ENCODE measurements at places on chromosomes 6 and 20. TPM values are rescaled to one million over a fixed set of nuclear protein-coding genes. Genes with fewer than 3 reads are reported as not detected.

Gene RUNX2
- 7.4 TPM for total RNA-seq

Gene SMIM29
- 38.7 TPM for total RNA-seq

Gene ZNF311
- total RNA-seq: 0.22 TPM

DNA sequence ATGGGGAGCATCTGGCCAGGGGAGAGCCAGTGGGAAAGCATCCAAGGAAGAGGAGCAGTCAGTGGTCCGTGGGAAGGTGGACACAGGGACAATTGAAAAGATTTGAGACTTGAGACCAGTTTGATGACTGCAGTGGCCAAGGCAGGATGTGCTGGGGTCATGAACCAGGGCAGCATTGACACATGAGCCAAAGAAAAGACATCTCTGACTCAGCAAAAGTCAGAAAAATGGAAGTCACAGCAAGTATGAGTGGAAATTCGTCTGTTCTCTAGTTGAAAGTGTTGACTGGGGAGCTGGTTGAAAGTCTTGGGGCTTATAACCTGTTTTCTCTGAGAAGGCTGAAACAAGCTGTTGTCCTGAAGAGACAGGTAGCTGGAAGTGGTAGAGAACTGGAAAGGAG is 31.3 kb downstream of the RAB22A start:
- H3K36me3 ChIP-seq: peaks cover 50% of the 10 kb centered on the region
- peak overlapping the region; percentile 85 for H3K27ac ChIP-seq
- peak; percentile 5 for DNase-seq
- H3K4me1 ChIP-seq: peaks cover 71% of the 10 kb centered on the region
- H3K27me3 ChIP-seq: no peaks in the 10 kb centered on the region
- H3K4me3 ChIP-seq: peak overlapping the region; percentile 57

- no peak overlapping the region for H3K4me3 ChIP-seq
- DNase-seq: peak; percentile 4
- no peaks in the 10 kb centered on the region for H3K36me3 ChIP-seq
- peaks cover 63% of the 10 kb centered on the region for H3K27me3 ChIP-seq
These were observed 35.7 kb downstream of the KCNB1 start for GRCh38 chr20:49446808-49447207.

GRCh38 chr20:32828029-32828680 is 8.4 kb downstream of the MAPRE1 start:
- peaks cover 26% of the 10 kb centered on the region for H3K36me3 ChIP-seq
- no peak for DNase-seq
- peak overlapping the region; percentile 39 for H3K4me3 ChIP-seq
- H3K4me1 ChIP-seq: peaks cover 50% of the 10 kb centered on the region

- peaks cover 22% of the 10 kb centered on the region for H3K36me3 ChIP-seq
- no peak overlapping the region for H3K4me3 ChIP-seq
- H3K4me1 ChIP-seq: peaks cover 27% of the 10 kb centered on the region
- no peak for DNase-seq
- no peak overlapping the region for H3K27ac ChIP-seq
These were observed 24.8 kb downstream of the E2F3 start for GRCh38 chr6:20426177-20427082.

GRCh38 chr6:138037009-138037504 is 70.2 kb downstream of the PERP start:
- H3K4me1 ChIP-seq: peaks cover 13% of the 10 kb centered on the region
- peak; percentile 53 for DNase-seq
- peaks cover 17% of the 10 kb centered on the region for H3K27me3 ChIP-seq
